ENCODE measurements at places on chromosomes 3 and 15.
A peak's percentile ranks its signal among the peaks of the same experiment; 100 is the strongest.

GRCh38 chr15:79673416-79674123 is 223.2 kb downstream of the MTHFS start:
- peak; percentile 37 for DNase-seq

DNA sequence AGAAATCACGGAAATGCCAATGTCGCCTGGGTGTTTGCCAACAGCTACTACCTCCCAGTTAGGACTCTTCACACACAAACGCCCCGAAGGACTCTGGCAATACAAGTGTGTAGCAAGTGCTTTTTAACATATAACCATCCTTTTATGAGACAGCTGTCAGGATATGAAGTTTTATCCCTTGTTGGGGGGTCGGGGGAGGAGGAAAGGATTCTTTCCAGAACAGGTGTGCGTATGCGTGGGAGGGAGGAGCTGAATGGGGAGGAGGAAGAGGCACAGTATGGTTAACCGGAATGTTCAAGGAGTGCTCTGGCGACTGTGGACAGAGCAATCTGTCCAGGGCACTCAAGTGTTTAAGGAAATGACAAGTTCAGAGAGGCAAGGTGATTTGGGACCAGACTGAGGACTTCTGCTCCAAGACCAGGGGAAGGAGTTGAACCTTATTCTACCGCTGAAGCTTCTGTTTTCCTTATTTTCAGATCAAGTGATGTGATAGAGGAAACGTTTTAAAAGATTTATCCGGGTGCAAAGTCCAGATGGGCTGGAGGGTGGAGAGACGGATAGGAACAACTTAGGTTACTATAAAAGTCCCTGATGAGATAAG is 1.3 kb downstream of the TSPAN3 start:
- peak; percentile 42 for DNase-seq

GRCh38 chr3:171163101-171164066 is 136.9 kb upstream of the SLC2A2 start:
- DNase-seq = peak; percentile 46

DNA sequence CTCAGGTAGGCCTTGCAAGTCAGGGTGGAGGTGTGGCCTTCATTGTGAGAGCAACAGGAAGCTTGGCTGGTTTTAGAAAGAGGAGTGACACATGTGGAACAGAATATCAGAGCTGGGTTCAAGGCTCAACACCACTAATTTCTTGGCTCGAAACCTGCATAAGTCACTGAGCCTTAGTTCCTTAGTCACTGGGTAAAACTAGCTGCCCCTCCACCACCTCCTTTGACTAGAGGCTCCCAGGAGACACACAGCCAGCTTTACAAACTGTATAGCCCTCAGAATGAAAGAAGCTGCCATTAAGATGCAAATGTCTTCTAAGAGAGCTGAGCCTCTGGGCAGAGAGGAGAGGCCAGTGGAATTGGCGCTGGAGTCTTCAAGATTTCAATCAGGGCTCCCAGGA is 67.7 kb downstream of the CERS3 start:
- DNase-seq = no peak

DNA sequence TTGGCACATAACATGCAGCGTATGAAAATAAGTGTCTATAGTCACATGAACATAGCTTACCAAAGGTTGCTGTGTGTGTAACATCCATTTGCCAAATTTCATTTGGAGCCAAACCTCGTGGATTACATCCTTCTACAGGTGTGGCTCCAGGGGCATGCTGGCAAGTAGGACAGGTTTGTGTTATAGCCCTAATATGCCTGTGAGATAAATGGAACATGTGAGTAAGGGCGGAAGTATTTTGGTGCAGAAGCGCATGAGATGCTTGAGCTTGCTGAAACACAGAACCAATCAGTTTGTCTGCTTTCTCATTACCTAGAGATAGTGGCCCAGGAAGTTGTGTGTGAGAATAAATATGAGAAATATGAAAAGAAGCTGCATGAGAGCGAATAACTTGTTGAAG is 21.8 kb upstream of the XCR1 start:
- no peak for DNase-seq

- no peak for DNase-seq
Observed at GRCh38 chr3:4429648-4430350, 37.3 kb downstream of the SUMF1 start.

- no peak for DNase-seq
Observed at GRCh38 chr3:131622726-131623125, 120.0 kb upstream of the MRPL3 start.

- DNase-seq = no peak
Observed at GRCh38 chr3:151275091-151275490, 3.3 kb downstream of the P2RY14 start.

DNA sequence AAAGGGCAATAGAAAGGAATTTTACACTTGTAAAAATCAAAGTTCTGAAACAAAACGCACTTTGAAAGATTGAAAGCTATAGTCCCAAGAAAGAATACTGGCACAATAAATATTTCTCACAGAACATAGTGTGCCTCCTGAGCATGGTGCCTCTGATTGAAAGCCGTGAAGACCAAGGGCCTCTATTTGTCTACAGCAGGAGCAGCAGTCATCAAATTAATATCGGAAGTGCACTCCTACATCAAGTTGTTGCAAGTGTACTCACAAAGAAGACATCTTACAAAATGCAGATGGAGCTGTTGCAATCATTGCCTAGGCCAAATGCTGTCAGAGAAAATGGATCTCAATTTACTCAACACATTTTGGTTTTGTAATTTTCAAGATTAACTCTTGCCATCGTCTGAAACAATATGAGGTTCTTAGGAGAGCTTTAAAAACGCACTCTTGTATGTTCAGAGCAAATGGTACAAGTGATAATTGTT is 9.2 kb upstream of the WDR49 start:
- peak; percentile 8 for DNase-seq

- DNase-seq = no peak
Observed at GRCh38 chr15:71511796-71512681, 298.3 kb upstream of the NR2E3 start.

DNA sequence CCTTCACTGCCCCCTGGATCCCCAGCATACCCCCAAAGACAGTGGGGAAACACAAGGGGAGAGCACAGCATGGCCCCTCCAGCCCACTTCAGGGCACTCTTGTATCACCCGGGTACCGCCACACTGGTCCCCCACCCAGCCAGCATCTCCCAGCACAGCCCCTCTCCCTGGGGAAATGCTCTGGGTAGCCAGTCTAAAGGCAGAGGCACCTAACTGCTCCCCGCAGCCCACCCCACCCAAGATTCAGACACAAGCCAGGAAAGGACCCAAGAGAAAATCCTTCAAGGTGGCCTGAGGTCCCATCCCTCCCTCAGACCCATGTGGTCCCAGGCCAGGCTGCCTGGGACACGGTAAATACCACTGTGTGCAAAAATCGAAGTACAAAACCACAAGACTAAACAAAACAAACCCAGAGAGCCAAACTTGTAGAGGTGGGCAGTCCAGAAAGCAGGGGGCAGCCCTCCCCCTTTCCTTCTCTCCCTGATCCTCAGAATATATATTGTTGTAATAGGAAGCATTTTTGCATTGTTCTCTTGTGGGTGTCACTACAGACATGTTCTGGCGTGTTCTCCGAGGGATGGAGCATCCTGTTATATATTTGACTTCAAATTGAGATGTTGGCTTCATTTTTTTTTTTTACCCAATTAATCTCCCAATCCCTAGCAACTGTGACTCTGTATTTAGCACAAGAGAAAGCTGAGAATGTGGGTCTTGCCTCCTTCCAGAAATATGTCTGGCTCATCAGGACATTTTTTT is 51.7 kb downstream of the GRIP2 start:
- peak; percentile 49 for DNase-seq

- DNase-seq = no peak
Observed at GRCh38 chr3:141129541-141130011, 78.4 kb downstream of the SPSB4 start.

DNA sequence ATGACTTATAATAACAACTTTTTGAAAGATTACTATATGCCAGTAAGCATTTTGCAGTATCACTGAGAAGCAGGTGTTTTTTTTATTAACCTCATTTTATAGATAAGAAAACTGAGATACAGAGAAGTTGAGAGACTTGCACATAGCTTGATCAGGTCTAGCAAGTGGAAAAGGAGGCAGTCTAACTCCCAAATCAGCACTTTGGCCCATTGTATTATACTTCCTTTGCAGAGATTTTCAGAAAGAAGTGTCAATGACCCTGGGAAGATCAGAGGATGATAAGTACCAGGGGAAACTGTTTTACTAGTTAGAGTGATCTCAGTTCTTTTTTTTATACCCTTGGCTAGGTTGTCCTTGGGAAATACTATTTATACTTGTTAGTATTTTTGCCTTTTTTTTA is 358.7 kb downstream of the SQOR start:
- no peak for DNase-seq

GRCh38 chr15:83158393-83158792 is 49.2 kb downstream of the HDGFL3 start:
- DNase-seq = peak; percentile 34

- peak; percentile 90 for DNase-seq
Observed at GRCh38 chr3:196502775-196503195, 783 bp downstream of the RNF168 start.

GRCh38 chr15:70827721-70828120 is 26.2 kb downstream of the LARP6 start:
- no peak for DNase-seq

- DNase-seq = no peak
Observed at GRCh38 chr15:35374661-35375060, 171.3 kb downstream of the DPH6 start.

DNA sequence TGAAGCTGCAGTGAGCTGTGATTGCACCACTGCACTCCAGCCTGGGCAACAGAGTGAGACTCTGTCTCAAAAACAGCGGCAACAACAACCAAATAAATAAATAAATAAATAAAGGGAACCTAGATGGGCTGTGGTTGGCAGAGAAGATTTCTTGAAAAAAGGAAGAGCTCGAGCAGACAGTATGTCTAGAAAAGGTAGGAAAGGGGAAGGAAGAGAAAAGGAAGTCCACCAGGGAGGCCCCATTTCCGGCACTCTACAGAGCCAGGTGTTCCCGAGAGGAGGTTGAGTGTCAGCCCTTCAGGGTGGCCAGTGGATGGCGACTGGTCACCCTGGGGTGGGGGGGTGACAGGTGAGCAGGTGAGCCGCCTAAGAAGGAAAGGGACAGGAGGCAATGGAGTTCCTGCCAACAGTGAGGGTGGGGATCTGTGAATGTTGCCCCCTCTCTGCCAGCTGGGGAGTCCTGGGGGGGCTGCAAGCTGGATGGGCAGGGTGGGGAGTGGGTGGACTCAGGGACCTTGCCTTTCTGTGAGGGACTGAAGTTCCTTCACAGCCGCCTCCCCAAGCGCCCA is 14.8 kb downstream of the PAQR5 start:
- DNase-seq = no peak

DNA sequence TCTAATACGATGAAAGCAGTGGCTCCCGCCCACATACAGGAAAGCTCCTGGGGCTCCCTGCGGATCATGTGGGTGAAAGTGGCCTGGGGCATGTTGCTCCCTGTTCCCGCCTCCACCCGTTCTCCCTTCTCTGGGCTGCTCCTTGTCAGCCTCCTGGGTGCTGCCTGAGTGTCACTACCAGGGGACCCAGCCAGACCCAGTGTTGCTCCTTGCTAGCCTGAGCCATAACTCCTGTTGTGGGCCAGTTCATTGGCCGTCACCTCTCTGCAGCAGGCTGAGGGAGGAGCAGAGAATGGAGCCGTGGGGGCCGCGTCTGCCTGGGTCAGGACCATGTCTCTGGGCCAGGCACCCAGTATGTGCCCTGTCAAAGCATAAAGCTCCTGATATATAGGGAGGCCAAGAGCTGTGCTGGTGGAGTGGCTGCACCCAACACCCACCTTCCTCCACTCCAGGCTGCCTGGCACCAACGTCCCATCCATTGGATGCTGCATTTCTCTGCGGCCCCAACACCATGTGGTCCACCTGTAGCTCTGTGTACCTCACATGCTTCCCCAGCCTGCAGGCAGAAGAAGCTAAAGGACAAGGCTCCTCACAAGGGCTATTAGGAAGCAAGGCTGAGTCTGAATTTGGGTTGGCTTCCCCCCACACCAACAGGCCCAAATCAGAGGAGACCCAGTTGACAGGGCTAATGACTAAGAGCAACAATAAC is 40.5 kb downstream of the KLF13 start:
- peak; percentile 25 for DNase-seq

- DNase-seq = no peak
Observed at GRCh38 chr15:45443645-45444044, 65.3 kb upstream of the GATM start.

GRCh38 chr3:107962946-107963345 is 127.9 kb downstream of the CD47 start:
- peak; percentile 68 for DNase-seq

- no peak for DNase-seq
Observed at GRCh38 chr3:171704814-171705213, 105.5 kb downstream of the PLD1 start.

DNA sequence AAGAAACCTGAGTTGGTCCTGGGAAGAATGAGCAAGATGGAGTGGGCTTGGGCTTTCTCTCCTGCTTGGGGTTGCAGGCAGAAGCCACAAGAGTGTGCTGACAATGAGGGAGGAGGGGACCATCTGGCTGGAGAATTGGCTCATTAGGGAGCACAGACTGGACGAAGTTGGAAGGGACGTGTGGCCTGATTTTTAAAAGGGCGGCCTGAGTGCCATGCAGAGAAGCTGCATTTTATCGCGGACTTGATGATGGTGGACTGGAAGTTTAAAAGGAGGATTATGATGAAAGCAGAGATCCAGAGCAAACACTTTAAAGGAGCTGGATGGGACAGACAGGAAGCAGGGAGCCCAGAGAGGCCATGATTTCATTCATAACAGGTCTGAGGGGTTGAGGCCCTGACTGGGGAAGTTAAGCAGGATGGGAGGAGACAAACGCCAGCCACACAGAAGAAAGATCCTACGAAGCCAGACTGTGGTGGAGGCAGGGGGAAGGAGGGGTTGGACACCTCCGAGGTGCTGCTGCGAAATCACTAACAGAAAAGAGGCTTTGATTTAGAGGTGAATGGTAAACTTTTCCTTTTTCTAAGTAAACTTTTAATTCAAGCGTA is 23.6 kb downstream of the TLNRD1 start:
- no peak for DNase-seq

DNA sequence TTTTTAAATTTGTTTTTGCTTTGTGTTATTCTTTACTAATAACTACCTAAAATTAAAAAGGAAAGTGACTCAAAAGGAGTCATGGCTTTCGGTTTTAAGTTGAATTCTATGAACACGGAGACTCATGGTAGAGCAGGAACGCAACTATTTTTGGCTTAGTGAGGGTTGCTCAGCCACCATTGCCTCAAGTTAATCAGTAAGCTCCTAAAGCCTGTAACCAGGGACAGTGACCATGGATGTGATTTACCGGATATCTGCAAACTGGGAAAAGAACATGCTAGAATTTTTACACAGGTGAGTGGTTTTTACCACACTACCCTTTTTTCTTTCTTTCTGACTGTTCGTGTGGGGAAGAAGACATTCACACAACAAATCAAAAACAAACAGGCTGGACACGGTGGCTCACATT is 11.8 kb downstream of the SLC12A8 start:
- no peak for DNase-seq

GRCh38 chr15:58805095-58805494 is 34.0 kb downstream of the MINDY2 start:
- DNase-seq = peak; percentile 4

Measured in MCF 10A (cell line).